Fibroblast of skin of left biceps (primary cell): ENCODE measurements at places on chromosomes 7 and 10.

DNA sequence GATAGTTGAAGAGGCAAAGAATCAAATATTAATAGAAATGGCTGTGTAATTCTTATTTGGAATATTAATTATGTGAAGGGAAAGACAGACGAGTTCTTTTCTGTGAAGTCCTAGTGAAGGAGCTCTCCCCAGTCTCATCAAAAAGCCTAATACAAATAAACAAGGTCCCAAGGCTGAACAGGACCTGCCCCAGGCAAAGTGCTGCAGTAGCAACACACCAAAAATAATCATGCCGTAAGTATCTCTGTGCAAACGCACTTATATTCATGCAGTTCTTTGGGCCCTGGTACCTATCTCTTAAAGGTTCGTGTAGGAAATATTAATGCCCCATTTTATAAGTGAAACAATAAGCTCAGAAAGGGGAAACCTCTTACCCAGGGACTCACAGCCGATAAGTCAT lies 12.2 kb upstream of the CHST15 start:
- DNase-seq, result no peak

DNA sequence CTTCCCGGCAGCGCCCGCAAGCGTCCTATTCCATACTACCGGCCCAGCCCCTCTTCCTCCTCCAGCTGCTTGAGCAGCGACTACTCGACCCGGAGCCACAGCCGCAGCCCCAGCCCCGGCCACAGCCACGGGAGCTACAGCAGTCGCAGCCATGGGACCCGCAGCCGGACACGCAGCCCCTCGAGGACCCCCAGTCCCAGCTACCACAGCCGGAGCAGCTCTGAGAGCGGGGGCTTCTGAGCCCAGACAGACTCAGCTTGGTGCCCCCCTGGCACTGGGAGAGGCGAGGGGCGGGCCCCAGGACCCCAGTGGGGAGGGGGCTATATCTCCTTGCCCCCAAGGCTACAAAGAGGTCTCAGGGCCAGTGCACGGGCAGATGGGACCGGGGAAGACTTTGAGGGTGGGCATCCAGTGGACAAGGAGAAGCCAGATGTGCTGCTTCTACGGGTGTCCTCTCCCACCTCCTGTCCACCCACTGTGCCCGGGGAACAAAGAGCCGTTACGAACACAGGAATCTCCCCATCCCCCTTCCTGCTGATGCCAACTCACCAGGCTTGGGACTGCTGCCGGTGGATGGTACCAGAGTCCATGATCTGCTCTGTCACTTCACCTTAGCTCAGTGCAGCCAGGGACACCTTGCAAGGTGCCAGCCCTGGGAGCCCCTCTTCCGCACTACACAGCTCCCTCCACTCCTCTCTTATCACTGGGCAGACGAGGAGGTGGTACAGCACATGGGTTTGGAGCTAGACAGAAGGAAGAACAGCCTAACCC lies 16.7 kb upstream of the HSPB1 start:
- DNase-seq, result no peak

GRCh38 chr7:36474283-36475010 lies 84.8 kb downstream of the ANLN start:
- no peak for DNase-seq

GRCh38 chr10:119357412-119358151 lies 150.2 kb downstream of the GRK5 start:
- no peak for DNase-seq

DNA sequence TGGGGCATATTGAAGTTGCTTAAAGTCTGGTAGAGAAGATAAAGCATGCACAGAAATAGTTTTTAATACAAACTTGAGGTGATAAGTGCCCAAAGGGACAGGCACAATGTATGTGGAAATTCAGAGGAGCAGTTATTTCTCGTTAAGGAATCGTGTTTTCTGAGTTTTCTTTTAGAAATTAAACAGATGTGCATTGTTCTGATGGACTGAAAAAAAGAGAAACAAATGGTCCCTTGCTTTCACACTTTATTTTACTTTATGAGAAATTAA lies 45.6 kb downstream of the CNNM2 start:
- DNase-seq, result no peak

DNA sequence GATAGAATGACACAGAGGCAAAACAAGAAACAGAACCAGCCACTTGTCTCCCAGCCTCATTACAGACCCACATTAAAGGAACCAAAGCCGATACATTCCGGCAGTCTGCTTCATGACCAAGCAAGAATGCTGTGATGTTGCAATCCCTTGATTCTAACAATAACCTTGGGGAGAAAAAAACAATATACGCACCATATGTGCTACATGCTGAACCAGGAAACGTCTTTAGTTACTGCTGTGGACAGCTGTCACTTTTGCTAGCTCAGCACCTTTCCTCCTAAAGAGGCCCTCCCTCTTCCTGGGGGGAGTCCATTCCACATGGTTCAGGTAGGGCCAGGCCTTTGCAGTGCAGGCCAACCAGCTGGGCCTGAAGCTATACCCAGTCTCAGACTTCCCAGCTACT lies 79.1 kb downstream of the PRTFDC1 start:
- DNase-seq, result peak; percentile 91

GRCh38 chr10:17981766-17982380 lies 30.2 kb downstream of the SLC39A12 start:
- DNase-seq, result peak; percentile 76

GRCh38 chr7:90311175-90311574 lies 9.9 kb downstream of the FAM237B start:
- no peak for DNase-seq

DNA sequence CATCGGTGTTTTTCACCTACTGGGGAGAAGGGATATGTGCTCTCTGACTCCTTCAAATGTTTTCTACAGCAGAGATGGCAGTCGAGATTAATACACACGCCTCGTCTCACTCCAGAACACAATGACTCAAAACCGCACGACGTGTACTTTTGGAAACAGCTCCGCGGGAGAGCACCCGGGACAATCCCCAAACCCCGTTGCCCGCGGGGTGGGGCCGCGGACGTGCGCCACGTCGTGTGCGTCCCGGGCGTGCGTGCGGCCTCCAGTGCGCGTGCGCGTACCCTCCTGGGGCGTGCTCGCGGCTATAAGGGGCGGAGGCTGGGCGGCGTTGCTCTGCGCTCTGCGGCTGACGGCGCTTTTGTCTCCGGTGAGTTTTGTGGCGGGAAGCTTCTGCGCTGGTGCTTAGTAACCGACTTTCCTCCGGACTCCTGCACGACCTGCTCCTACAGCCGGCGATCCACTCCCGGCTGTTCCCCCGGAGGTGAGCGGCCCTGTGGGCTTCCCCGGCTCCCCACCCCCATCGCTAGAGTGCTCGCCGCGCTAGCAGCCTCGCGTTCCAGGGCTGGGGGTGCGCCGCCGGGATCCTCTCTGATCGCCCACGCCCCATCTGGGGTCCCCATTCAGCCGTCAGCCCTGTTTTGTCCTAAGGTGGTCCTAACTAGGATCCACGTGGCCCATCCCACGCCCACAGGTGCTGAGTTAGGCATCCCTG lies at the start of gene HILPDA:
Gene HILPDA, plus strand, starts transcription at position 336 of the 712 bp plus-strand sequence. CDS start 1,391 bp downstream, outside the sequence.
- peak; percentile 97 for DNase-seq

DNA sequence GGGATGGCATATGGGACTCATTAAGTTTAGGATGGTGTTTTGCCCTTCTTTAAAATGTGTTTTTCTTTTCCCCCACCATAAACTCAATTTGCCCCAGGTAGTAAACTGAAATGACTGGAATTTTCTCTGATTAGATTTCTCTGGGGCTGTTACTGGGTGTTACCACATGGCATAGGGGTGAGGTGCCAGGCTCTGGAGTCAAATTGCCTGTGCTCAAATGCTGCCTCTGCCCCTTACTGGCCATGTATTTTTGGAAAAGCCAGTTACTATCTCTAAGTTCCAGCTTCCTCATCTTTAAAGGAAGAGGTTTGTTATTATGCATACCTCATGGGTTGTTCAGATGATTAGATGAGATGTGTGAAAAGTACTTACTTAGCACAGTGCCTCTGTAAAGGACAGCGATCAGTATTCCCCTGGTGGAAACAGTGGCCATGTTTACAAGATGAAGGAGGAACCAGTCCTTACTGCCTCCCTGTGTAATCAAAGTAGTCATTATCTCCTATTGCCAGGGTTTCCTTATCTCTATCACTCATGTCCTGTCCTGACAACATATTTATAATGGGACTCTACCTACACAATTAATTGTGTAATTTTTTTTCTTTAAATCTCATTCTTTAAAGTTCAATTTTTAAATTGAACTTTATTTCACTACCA lies 352.0 kb downstream of the KCNMA1 start:
- DNase-seq, result no peak

DNA sequence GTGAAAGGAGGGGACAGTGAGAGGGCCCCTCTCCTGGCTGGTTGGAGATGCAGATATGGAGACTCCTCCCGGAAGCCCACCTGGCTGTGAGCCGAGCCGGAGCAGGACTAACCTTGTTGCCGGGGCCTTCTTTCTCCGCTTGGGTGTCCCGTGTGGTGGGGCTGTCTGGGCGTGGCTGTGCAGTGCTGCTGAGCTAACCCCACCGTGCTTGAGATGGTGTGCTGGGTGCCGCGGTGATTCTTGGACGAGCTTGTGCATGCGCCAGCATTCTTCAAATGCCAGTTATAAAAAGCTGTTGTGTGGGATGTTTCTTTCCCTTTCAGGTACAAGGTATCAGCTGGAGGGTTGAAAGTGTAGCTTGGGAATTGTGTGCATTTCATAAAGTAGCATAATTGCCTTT lies 48.8 kb downstream of the DAGLB start:
- DNase-seq, result no peak

DNA sequence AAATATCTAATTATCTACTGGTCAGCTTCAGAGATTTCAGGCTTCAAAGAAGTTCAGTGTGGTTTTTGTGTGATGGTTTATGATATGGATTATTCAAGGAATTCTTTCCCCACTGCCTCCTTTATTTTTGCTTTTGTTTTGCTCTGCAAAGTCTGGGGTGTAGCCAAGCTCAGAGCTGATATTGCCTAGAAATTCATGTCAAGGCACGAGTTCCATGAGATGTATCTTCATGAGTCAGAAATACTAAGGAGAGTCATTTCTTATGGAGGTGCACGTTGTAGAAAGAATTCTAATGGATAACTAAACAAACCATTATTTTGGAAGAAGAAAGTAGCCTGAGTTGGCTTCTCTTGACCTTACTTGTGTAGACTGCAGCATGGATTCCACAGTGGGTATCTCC lies 37.4 kb downstream of the VIM start:
- DNase-seq, result no peak

- no peak for DNase-seq
Measured at GRCh38 chr7:152876749-152877148, 117.2 kb downstream of the ACTR3B start.

- no peak for DNase-seq
Measured at GRCh38 chr7:3437467-3437866, 136.4 kb downstream of the SDK1 start.

DNA sequence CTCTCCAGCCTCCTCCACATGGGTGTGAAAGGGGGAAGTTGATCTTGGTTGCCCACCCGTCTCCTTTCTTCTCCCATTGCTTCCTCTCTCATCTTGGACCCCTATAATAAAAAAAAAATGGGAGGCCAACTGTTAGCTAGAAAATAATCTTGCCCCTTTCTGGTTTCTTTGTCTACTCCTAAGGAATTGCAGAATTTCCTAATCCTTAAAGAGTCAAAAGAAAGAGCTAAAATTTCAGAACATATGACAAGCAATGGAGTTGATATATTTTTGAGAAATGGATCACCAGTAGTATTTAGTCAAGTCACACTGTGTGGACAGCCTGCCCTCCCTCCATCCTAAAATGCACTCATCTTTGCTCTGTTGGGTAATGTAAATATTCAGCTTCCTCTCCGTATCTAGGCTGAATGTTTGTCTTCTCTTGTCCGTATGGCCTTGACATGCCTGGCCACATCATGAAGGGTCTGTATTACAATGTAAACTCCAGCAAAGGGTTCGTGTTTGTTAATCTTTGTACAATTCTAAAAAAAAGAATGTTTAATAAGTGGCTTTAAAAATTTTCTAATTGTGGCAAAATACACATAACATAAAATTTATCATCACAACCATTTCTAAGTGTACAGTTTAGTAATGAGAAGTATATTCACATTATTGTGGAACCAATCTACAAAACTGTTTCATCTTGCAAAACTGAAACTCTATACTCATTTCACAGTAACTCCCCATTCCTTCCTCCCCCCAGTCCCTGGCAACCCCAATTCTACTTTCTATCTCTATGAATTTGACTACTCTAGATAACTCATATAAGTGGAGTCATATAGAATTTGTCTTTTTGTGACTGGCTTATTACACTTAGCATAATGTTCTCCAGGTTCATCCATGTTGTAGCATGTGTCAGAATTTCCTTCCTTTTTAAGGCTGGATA lies 71.5 kb downstream of the ZNF92 start:
- DNase-seq, result no peak

GRCh38 chr7:124251636-124252035 lies 218.8 kb upstream of the TMEM229A start:
- no peak for DNase-seq

DNA sequence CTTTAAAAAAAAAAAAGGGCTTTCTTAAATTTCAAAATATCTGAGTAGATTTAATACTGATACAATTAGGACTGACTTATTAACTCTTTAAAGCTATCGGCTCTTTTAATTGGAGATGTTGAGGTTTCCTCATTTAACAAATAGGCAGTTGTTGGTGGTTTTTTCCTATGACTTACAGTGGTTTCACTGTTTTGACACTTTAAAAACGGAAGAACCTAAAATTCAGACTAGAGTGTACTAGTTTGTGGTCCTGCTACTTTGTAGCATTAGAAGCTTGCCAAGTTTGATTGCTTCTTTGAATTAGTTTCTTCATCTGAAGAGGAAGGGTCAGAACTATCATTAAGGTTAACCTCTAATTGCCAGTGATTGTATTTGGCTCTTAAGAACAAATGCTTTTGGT lies 27.7 kb downstream of the CUL1 start:
- no peak for DNase-seq

DNA sequence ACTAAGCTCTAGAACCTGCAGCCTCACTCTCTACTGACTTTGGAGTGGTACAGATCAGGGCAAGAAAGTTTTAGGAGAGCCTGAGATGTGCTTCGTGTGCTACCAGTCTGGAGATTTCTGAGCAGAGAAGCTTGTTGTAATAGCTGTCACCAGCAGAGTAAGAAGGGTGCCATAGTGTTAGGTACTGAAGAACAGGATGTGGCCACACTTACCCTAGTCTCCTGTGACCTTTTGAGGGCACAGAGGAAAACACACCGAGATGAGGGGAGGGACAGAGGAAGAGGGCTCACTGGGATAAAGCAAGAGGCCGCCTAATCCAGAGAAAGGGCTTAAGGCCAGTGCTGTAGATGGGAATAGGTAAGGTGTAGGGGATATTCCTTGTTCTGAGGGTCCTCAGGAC lies 146.2 kb upstream of the MTPN start:
- no peak for DNase-seq

- DNase-seq, result no peak
Measured at GRCh38 chr10:132461683-132462231, 64.8 kb downstream of the PWWP2B start.

DNA sequence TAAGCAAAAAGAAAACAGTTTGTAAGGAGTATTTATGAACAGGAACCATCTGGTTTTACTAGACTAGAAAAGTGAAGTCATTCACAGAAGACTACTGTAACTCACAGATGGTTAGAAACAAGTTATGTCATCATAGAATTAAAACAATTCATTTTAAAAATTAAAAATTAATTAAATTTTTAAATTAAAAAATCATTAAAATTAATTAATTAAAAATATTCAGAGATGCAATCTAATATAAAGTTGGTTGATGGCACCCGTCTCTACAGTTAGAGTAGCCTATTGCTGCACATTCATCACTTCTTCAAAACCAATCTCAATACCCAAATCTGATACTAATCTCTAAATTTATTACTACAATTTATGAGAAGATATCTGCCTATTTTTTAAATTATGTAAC lies 454.8 kb upstream of the NUPR2 start:
- no peak for DNase-seq

GRCh38 chr10:120971671-120972070 lies 120.5 kb downstream of the WDR11 start:
- no peak for DNase-seq
